ENCODE measurements at places on chromosomes 11 and 22.

- DNase-seq, result no peak
Observed at GRCh38 chr11:21007297-21007696, 337.9 kb downstream of the NELL1 start.

GRCh38 chr11:120223793-120224192, 13.0 kb downstream of the OAF start:
- no peak for DNase-seq

GRCh38 chr11:105100981-105101630, 38.5 kb downstream of the CARD18 start:
- DNase-seq, result no peak

DNA sequence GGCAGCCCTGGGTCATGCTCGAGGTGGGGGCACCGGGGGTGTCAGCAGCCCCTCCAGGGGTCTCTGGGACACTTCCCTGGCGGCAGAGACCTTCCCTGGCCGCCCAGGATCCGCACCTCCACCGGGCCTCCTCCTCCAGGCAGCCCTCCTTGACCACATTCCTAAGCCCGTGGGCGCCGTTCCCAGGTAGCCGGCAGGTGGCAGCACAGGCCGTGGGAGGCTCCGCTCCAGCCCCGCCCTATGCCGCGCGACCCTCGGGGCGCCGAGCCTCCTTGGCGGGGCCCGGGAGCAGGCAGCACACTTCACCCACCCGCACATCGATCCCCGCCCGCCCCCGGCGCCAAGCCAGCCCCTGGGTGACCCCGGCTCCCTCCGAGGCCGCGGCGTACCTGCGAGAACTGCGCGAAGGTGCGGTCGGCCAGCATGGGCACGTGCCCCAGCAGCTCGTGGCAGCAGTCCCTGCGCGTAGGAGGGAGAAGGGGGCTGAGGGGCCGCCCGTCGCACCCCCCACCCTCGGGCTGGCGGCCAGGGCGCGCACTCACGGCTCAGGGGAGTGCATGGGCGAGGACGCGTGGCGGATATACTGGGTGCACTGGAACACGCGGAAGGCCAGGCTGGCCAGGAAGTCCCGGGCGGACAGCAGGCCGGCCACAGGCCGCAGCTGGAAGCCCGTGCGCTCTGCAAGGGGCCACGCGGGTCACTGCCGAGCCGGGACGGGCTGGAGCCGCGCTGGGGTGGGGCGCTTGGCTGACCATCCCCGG, 5.3 kb upstream of the INS start:
- peak; percentile 20 for DNase-seq

GRCh38 chr22:34599567-34599966, 466.4 kb upstream of the ISX start:
- no peak for DNase-seq

GRCh38 chr11:72598906-72599305, 75.3 kb downstream of the PDE2A start:
- no peak for DNase-seq

DNA sequence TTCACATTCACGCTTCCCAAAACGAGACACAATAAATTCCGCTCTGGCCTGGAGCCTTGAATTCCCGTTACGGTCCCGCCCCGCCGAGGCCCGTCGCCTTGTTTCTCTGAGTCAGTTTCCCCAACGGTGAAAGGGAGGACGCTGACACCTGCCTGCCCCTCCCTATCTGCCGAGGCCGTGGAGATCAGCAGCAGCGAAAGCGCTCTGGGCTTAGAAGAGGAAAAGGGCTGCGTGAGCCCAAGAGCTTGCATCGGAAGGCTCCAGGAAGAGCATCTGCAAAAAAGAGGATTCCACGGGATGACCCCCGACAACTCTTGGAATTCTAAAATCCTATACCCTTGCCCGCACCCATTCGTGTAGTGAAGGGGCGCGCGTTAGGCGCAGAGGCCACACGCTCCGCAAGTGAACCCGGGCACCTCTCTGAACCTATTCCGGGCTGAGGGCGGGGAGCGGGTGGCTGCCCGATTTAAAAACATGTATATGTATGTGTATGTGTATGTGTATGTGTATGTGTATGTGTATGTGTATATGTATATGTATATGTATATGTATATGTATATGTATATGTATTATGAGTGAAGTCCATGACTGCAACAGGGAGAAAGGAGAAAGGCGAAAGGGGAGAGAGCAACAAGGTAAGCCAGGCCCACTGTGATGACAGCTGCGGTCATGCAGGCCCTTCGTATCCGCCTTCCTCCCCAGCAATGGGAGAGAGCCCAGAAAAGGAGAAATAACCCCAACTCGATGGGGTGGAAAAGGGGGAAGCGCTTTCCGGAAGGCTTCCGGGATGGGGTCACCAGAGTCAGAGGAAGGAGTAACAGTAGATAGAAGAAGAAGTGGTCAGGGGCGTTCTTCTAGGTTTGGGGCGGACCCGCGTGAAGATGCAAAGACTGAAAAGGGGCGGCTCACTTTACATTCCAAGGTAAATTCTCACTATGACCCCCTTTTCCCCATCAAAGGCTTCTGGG, 948 bp upstream of the MRTFA start:
- peak; percentile 47 for DNase-seq

- no peak for DNase-seq
Observed at GRCh38 chr11:67310246-67311050, 7.1 kb downstream of the SSH3 start.

- no peak for DNase-seq
Observed at GRCh38 chr11:11937957-11938356, 70.5 kb downstream of the DKK3 start.

GRCh38 chr22:45980268-45980570, 3.3 kb upstream of the WNT7B start:
- DNase-seq, result no peak

DNA sequence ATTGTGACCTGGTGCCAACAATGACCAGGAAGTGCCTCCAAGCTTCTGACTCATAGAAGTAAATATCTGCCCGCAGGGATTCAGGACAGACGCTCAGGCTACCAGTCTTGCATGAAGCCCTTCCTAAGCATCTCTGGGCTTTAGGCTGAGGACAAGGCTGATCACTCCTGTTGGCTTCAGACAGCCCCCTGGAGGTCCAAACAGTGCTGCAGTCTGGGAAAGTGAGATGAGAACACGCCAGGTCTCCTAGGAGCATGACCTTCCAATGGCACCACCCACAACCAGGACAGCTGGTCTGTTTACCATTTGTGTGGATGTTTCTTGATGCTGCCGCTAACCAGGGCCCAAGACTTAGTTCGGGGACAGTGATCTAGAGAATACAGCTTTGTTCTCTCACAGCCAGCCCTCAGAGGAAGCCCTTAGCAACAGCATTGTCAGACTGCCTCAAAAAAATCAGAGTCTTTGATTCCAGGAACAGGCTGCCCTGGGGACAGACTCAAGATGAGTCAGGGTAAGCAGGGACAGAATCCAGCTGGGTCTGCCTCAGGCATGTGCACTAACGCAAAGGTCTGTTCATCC, 111.2 kb downstream of the ZNF280B start:
- no peak for DNase-seq
